Naive B cell (primary cell): ENCODE measurements at places on chromosomes 7 and 10. TPM values are rescaled to one million over a fixed set of nuclear protein-coding genes. Genes with fewer than 3 reads are reported as not detected.

- no peak for DNase-seq
These were observed 324.0 kb downstream of the LHFPL3 start for GRCh38 chr7:104652434-104652833.

DNA sequence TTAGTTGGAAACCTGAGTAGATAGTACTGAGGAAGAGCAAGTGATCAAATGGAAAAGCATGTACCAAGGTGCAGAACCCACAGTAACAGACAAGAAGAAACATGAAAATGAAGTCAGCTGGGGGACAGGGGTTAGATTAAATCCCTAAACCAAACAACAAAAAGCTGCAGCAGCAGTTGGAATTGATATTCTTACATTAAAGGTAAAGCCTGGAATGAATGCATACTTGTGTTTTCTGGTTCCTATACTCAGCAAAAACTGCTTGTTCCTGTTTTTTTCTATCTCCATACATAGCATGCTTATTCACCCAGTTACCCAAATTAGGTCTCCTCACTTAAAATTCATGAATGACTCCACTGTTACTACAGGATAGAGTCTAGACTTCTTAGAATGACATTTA is 92.4 kb downstream of the TPST1 start:
- DNase-seq, result no peak

DNA sequence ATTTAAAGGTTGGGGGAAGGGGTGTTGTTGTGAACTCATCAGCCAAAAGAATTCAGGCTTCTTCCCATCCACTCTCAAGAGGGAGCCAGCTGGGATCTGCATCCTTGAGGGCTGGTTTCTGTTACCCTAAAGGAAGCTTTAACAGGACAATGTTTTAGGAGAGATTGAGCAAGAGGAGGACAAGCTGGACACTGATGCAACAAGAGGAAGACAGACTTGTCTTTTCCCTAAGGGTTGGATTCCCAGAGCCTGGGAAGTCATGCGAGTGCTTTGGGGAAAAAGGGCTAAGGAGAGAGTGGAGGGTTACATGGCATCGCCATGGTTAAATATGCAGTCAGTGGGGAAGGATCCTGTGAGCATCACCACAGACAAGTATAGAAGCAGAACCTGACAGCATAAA is 47.6 kb upstream of the PDE1C start:
- DNase-seq, result no peak

Gene STEAP1B
- 35.0 TPM for polyA plus RNA-seq

Gene SUGCT
- 4.7 TPM for polyA plus RNA-seq

Gene ENTPD7
- not detected for polyA plus RNA-seq

GRCh38 chr10:120131183-120131582 is 238.7 kb downstream of the SEC23IP start:
- DNase-seq, result no peak

- DNase-seq, result no peak
These were observed 35.4 kb upstream of the TECTB start for GRCh38 chr10:112247791-112248190.

Gene TMEM26
- polyA plus RNA-seq, result not detected

- DNase-seq, result peak; percentile 1
These were observed 58.1 kb downstream of the FHIP2A start for GRCh38 chr10:114879541-114880158.

DNA sequence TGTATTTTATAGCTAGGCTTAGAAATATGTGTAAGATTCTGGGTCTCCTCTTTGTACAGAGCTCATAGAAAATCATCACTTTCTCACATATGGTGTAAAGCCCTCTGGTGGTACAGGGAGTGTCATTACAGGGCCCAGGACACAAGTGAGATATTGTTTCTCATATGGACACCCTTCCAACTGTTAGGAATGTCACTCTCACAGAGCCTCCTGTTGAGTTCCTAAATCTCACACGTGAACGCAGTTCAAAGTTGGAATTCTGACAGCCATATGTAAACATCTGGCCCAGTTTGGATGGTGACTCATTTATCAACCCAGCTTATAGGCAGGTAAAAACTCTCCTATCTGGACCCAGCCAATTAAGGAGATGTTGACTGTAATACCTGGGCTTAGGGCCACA is 35.4 kb upstream of the ZNF107 start:
- DNase-seq, result no peak

GRCh38 chr10:113959383-113959760 is 84.3 kb upstream of the ADRB1 start:
- no peak for DNase-seq

Gene ACSL5
- 38.9 TPM for polyA plus RNA-seq
